Stimulated activated CD8-positive, alpha-beta memory T cell treated with anti-CD3 and anti-CD28 coated beads, Interleukin-4, amount 100 ng/mL, for 4 hours (primary cell): ENCODE measurements at places on chromosomes 2 and 18.

DNA sequence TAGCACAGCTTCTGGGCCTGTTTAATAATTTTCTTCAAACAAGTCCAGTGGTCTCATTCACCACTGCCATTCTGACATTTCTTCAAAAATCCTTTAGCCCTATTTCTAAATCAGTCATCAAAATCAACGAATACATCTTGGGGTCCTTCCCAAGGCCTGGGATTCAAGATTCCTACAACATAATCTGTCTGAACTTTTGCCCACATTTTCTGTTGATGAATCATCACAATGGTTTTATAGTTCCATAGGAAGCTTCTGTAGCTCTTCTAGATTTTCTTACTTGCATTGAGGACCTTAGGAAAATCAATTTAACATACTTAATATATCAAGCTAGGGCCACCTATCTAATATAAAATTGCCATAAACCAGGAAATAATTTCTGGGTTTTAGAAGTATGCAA, 811.8 kb upstream of the ACVR2A start:
- DNase-seq: no peak

- no peak for DNase-seq
Measured at GRCh38 chr18:65811307-65811706, 60.5 kb downstream of the CDH7 start.

DNA sequence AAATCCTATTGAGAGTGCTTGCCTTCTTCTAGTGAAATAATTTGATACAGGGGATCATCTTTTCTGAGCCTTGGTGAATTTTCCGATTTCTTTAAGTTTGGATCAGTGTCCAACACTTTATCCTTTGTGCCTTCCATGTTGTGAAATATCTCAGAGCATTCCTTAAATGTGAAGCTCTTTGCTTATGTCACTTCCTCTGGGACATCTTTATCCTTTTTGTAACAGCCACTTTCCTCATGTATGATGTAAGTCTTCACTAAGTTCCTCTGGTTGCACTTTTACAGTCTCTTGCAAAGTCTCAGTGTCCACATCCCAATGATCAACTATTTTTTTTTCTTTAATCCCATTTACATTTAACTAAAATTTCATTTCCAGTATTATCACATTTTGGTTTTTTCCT, 254.2 kb downstream of the EN1 start:
- DNase-seq: no peak

DNA sequence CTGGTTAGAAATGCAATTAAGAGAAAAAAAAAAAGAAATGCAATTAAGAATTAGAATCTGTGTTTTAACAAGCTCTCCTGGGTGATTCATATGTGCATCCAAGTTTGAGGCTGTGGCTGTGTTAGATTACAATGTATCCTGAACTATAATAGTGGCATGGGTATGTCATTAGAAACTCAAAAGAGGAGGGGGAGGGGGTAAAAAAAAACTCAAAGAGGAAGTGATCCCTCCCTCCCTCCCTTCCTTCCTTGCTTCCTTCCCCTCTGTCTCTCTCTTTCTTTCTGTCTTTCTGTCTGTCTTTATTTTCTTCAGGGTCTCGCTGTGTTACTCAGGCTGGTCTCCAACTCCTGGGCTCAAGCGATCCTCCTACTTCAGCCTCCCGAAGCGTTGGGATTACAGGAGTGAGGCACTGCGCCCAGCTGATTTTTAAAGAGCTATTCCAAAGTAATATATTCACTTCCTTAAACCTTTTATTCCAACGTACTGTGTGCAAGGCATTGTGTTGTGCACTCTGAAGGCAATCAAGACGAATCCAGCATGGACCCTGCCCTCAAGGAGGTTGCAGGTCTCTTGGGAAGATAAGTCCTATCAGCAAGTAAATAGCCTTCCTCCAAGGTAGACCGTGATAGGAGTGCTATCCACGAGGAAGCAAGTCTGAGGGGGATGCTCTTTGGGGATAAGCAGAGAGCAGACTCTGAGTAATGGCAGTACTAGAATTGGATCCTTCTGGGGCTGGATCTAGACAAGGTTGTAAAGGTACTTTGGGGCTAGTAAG, 35.9 kb upstream of the MCFD2 start:
- no peak for DNase-seq

- no peak for DNase-seq
Measured at GRCh38 chr2:232528746-232529460, 2.9 kb downstream of the CHRND start.

- DNase-seq: no peak
Measured at GRCh38 chr18:8627107-8627472, 17.9 kb downstream of the RAB12 start.

GRCh38 chr2:105768961-105769452, 24.3 kb downstream of the NCK2 start:
- no peak for DNase-seq

DNA sequence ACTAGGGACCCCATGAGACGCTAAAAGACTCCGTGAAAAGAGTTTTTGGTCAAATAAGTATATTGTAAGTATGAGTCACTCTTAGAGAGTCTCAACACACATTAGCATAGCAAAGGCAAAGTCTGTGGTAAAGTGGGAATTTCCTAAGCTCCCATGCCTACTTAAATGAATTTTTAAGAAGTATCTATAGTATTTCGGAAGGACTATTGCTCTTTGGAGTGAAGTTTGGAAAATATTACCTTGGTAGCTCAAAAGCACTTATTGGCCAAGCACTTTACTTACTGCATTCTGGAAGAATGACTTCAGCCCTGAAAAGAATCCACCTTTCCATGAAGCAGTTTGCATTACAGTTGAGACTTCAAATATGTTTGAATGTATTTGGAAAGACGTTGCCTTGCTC, 57.1 kb downstream of the CAVIN2 start:
- DNase-seq: no peak

DNA sequence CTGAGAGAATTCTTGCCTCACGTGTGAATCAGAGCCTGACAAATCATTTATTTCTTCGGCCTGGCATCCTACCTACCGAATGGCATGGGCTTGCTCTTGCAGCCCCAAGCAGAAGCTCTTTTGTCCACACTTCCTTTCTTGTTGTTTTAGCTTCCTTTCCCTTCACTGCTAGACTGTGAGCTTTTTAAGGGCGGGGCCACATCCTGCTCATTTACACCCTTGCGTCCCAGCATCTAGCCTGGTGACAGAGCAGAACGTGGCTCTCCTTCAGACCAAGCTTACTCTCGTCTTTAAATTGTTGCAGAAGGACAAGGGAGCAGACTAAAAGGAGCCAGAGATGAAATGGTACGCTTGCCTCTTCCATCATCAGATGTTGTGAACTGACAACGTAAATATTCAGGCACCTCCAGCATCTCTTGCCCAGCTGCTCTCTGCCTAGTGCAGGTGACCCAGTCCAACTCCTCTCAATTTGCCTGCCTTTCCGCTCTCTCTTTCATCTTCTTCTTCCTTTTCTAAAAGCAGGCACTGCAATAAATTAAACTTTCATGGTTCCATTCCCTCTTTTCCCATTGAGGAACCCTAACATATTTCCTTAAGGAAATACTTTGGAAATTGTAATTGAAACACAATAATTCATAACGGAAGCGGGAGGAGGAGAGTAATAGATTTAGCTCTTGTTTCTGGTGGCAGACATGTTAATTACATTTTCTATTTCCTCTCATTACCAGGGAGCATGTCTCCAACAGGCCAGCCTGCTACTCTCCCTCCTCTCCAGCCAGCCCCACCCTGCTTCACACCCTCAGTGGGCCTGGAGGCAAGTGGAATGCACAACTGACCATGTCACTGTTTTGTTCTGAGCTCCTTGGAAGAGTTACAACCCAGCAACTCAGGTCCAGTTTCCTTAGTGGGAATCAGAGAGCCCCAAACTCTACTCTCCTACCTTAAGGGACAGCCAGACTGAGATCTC, 228.1 kb upstream of the TRIB2 start:
- no peak for DNase-seq

- DNase-seq: no peak
Measured at GRCh38 chr18:70559446-70559845, 270.6 kb downstream of the SOCS6 start.

DNA sequence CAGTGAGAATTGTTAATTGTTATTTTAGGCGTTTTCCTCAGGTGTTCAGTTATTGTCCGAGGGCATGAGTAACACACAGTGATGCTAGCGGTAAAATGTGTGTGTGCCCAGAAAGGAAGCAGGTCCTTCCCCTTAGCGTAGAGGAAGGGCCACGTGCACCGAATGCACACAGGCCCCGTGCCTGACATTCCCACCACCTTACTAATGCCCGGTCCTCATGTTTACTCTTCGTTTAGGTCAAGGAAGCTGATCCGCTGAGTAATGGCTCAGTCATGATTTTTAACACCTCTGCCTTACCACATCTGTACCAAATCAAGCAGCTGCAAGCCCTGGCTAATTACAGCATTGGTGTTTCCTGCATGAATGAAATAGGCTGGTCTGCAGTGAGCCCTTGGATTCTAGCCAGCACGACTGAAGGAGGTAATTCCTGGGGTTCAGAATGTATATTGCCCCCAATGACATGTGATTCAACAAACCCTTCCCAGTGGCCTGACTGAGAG, 76.7 kb downstream of the MERTK start:
- no peak for DNase-seq

DNA sequence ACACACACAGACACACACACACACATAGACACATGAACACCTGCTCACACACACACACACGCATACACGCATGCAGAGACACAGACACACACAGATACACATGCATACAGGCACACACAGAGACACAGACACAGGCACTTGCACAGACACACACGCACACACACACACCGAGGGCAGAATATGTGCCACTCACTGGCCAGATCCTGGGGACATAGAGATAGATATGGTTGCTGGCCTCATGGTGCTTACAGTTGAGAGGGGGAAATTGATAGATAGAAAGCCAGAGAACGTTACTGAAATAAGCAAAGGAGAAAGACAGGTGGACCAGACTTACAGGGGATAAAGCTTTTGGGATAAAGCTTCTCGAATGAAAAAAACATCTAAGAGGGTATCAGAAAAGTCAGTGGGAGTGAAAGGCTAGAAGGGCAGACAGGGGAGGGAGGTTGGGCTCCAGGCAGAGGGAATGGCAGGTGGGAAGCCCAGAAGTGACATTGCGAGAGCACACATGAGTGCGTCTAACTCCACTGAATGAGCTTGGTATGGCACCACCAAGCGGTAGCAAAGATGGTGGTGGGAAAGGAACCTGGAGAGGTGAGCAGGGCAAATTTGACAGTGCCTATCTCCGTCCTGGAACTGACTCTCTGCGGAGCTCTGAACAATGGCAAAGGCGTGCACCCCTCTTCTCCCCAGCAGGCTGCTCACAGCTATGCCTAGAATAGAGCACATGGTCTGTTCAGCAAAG, 390.1 kb upstream of the TRIB2 start:
- DNase-seq: no peak

DNA sequence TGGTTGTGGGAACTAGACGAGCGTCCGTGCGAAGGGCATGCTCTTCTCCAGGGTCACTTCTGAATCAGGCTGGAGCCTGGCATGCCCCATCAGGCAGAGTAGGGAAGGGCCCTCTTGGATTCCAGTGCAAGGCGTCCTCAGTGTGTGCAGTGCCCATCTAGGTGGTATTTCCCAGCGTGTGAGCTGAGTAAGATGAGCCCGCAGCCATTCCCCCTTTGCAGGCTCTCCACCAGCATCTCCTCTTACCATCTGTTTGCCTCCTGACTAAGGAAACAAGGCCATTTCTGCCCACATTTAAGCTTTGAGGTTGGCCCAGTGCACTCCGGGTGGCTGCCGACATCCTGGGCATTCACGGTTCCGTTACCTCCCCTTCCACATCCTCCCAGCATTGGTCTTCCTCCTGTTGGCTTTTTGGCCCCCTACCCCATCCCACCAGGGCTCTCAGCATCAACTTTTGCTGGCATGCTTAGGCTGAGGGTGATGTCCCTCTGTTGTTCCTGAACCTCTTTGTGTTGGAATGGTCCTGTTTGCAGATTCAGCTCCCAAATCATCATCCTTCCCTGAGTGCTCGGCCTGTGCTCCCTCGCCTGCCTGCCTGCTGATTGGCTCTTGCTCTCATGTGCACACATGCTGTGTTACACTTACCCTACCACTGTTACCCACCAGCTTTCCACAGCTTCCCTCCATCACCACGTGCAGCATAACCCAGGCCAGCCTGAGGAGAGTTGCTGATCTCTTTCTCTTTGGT, 11.8 kb downstream of the CEP68 start:
- no peak for DNase-seq

- DNase-seq: no peak
Measured at GRCh38 chr2:222753251-222753824, 81.9 kb downstream of the MOGAT1 start.

DNA sequence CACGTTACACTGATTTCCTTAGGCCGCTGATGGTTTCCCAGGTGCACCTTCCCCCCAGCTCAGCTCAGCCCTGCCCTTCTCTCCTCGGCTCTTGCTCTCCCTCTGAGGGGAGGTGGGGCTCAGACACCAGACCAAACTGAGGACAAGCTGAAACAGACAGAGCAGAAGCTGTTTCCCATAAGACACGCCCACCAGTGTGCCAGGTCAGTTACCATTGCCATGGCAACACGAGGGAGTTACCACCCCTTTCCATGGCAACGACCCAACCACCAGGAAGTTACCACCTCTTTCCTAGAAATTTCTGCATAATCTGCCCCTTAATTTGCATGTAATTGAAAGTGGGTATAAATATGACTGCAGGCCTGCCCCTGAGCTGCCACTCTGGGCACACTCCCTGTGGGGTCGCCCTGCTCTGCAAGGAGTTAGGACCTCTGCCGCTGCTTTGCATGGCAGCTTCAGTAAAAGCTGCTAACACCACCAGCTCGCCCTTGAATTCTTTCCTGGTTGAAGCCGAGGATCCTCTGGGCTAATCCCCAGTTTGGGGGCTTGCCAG, 120.9 kb upstream of the SMIM21 start:
- no peak for DNase-seq

DNA sequence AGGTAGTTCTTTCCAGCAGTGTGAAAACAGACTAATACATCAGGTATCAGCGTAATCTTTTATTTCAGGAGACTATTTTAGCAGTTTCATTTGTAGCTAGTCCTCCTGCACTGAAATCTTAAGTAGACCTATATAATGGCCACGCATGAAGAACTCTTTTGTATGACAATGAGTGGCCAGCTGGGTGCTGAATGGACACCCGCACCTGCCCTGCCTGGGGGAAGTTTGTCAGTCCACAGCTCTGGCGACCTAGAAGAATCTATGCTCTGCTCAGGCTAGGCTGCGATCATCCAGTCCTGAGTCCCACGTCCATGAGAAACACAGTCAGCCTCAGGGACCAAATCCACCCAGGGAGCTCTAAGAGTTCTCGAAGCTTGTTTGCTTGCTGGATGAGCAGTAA, 709.2 kb upstream of the ID2 start:
- no peak for DNase-seq

DNA sequence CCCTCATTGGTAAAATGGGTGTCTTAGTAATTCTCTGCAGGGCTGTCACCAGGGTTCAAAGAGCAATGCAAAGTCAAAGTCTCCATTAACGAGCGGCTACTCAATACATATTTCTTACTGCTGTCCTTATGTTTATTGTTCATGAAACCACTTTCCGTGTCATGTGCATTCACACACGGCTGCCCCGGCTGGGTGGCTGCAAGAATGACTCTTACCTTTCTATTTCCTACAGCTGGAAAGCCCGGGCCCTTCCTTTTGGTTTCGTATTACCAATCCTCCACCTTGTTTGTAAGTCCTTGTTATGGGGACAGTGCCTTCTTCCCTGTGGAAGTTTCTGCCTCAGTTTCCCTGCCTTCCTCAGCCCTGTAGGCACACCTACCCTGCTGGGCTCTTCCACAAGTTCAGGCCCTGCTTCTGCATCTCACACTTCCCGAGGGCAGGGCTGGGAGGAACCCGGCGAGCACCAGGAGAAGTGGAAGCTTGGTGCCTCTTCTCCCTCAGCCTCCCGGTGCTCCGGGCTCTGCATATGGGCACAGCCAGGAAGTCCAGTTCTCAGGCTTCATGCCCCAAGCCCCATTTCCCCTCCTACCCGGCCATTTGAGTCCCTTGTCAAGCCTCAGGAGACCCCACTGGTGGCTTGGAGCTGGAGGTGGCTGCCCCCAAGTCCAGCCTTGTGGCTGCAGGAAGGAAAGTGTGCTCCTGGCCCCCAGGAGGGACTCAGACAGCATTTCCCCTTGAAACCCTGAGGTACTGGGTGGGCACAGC, 18.7 kb upstream of the ACKR3 start:
- no peak for DNase-seq
